Stromal cell of bone marrow (primary cell): ENCODE measurements at places on chromosomes 5 and 9.

GRCh38 chr5:123155446-123155960, 66.5 kb downstream of the PRDM6 start:
- no peak for DNase-seq

GRCh38 chr5:102211165-102211564, 84.9 kb downstream of the SLCO4C1 start:
- DNase-seq = no peak

GRCh38 chr9:23723672-23724071, 102.4 kb downstream of the ELAVL2 start:
- DNase-seq = no peak

DNA sequence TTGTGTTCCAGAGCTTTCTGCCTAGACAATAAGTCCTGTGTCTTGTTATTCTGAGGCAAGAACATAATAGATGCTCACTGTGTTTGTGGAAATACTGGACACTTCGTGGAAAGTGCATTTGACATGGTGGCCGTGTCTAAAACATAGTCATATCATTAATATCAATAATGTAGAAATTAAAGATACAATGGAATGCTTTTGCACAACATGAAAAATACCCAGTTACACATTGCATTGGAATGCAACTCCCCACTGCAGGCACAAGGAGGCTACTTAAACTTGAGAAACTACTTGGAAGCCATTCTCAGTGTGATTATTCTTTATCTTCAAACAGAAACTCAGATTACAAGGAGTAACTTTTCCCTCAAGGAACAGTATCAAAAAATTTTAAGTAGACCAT, 145.3 kb upstream of the ZNF462 start:
- DNase-seq = no peak

DNA sequence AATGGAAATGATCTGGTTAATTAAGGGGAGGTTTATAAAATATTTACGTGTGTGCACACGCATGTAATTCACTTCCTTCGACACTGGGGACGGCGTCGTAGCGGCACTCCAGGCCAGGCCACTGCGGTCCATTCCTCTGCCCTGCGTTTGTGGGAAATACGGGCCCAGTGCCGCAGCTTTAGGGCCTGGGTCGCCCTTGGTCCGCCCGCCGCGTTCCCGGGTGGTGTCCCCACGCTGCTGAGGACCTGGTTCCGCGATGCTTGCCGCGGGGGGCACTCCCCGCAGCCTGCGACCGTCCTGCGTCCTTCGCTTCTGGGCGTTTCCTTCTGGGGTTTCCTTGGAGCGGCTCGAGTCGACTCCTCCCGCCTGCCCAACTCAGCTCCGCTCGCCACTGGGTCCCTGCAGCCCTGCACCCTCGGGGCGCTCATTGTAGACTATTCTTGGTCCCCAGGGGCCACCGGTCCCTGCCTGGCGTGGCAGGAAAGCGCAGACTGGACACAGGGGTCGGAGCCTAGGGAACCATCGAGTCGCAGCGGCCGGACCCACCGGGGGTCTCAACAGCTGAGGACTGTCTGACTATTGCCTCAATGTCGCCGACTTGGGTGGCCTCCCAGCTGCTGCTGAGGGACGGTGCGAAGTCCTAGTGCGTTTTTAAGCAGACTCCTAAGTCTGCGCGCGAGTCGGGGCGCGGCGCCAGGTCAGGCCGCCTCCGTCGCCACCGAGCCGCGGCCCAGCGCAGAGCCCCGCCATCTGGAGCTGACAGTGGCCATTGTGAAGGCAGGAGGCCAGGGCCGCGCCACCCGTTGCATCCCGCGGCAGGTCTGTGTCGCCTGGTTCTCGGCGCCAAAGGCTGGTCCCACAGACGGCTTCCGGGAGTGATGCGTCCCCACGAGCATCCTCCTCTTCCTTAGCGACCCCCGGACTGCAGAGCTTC, 4.4 kb upstream of the IRX1 start:
- no peak for DNase-seq

DNA sequence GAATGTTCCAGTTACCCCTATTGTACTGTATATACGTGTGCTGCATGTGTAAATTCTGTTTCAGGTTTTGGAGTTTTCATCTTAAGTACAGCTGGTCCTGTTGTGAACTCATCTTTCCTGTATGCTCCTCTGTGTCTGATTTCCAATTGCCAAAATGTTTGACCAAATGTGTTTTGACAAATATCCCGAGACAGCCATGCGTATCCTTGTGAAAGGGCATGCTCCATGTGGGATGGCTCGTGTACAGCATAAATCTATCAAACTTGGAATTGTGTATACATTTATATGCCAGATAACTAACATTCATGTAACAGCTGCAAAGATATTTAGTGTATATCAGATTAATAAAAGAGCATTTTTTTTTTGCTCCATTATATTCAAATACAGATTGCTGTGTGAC, 69.5 kb upstream of the IQGAP2 start:
- DNase-seq = no peak

DNA sequence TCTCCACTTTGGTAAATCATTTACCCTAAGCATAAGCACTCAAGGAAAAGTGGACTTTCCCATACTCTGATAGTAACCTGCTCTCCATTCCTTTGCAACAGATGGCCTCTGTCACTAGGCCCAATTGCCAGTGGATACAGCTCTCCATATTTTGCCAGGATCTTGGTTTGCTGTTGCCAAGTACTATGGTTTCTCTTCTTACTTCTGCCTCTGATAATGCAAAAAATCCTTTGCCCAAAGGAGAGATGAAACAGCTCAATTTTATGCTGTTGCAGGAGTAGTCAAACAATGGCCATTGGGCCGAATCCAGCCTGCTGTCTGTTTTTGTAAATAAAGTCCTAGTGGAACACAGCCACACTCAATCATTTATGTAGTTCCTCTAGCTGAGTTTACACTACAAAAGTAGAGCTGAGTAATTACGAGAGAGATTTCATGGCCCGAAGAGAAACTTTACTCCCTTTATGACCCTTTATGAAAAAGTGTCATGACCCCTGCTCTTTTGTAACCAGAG, 92.5 kb downstream of the HTR4 start:
- no peak for DNase-seq

DNA sequence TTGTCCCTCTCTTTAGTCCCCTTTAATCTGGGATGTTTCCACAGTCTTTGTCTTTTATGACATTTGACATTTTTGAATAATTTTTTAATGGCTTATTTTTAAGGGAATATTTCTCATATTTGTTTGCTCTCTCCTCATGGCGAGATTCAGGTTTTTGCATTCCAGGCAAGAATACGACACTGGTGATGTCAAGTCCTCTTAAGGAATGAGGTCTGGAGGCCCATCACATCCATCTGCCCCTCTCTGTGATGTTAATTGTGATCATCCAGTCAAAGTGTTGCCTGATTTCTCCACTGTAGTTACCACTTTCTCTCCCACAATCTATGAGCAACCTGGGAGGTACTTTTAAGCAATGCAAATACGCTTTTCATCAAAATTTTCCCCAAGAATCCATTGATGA, 193.2 kb downstream of the MAST4 start:
- DNase-seq = no peak

GRCh38 chr5:225334-225733, 7.2 kb downstream of the SDHA start:
- no peak for DNase-seq

- DNase-seq = peak; percentile 26
These were observed at the start of gene HSDL2 for GRCh38 chr9:112380102-112380824. TSS of gene HSDL2 (plus strand) at chr9:112380108. CDS start at chr9:112380164, 56 bp downstream.

GRCh38 chr5:152505442-152506042, 100.5 kb upstream of the NMUR2 start:
- DNase-seq = peak; percentile 35

DNA sequence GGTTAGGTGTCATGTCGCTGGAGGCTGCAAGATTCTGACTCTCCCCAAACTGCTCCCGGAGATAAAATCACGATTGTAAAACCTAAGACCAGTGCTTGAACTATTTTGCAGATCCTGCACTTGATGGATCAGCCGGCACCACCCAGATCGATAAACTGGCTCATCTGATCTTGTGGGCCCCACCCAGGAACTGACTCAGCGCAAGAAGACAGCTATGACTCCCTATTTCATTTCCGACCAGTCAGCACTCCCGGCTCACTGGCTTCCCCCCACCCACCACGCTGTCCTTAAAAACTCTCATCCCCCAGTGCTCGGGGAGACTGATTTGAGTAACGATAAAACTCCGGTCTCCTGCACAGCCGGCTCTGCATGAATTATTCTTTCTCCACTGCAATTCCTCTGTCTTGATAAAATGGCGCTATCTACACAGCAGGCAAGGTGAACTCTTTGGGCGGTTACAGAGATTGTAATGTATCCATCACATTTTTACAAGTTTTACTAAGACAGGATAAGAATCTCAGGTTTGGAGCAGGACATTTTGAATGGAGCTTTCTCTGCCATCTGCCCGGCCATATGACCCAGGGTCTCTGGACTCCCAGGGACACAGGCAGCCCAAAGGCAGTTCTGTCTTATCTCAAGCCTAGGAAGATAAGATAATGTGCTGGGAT, 10.6 kb upstream of the PPP1R26 start:
- no peak for DNase-seq

DNA sequence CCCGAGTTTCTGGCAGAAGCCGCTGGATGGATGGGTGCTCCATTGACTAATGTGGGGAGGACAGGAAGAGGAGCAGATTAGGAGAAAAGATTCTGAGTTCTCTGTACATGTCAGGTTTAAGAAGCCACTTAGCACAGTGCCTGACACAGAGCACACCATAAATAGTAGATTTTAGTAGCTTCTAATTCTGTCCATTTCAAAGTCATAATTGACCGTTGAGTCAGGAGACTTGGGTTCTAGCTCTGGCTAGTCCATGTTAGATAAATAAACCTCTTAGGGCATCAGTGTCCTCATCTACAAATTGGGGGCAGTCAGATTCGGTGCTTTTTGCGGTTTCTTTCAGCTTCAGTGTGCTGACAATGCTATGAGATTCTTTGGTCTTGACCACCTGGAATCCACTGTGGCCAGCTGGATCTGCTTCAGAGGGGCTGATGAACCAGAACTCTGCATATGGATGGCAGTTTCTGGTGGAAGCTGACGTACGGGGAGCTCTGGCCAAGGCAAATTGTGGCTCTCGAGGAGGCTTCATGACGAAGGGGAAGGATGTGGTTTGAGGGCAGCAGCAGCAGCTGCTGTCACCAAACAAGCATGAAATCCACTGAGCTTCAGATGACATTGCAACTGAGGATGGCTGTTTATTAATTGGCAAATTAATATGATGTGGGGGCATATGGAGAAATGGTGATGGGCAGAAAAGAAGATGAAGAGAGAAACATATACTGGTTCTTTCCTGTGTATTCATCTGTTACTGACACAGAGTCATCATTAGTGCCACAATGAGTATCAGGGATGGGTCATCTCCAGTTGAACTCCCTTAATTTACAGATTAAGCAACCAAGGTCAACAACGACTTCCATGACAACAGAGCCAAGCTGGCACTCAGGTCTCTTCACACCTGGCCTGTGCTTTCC, 134.4 kb downstream of the AOPEP start:
- DNase-seq = peak; percentile 81

- no peak for DNase-seq
These were observed 27.1 kb upstream of the FAM240B start for GRCh38 chr9:38747067-38747466.

DNA sequence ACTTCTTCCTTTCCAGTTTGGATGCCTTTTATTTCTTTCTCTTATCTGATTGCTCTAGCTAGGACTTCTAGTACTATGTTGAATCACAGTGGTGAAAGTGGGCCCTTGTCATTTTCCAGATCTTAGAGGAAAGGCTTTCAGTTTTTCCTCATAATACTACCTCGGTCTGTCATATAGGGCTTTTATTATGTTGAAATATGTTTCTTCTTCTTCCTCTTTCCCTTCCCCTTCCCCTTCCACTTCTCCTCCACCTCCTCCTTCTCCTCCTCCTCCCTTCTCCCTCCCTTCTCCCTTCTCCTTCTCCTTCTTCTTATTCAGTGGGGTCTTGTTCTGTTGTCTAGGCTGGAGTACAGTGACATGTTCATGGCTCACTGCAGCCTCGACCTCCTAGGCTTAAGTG, 9.2 kb upstream of the TERT start:
- no peak for DNase-seq

- DNase-seq = no peak
These were observed 126.9 kb downstream of the TTC39B start for GRCh38 chr9:15180124-15180523.

GRCh38 chr5:129506086-129506485, 46.0 kb downstream of the ADAMTS19 start:
- DNase-seq = peak; percentile 33

GRCh38 chr5:39570403-39571027, 145.7 kb upstream of the DAB2 start:
- DNase-seq = peak; percentile 31

GRCh38 chr5:160269017-160269416, 39.7 kb downstream of the FABP6 start:
- peak; percentile 17 for DNase-seq

DNA sequence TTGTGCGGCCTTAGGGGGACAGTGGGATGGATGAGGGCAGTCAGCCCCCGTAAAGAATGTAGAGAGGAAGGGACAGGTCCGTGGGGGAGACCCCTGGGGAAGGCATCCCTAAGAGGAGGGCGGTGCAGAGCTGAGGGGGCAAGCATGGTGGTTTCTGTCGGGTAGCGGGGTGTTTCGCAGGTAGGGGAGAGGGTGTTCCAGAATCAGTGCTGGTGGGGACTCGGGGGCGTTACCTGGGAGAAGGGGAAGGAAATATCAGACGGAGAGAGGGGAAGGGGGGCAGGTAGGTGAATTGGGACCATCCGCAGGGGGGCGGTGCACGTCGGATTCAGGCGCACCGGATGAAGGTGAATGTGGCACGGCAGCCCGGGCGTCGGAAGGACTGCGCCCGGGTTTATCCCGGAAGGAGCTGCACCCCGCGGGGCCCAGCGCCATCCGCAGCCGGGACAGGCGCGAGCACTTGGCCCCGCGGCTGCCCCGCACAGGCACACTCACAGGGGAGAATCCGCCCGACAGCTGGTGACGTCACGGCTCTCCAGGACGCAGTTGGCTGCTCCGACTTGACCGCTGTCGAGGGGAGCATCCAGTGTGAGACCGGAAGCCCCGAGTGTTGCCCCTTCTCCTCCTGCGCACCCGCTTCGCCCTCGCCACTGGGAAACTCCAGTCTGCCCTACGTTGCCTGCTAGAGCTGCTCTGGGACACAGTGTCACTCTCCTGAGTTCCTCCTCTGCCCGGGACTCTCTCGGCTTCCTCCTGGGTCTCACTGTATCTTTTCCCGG, 1.3 kb downstream of the CD72 start:
- DNase-seq = peak; percentile 22

DNA sequence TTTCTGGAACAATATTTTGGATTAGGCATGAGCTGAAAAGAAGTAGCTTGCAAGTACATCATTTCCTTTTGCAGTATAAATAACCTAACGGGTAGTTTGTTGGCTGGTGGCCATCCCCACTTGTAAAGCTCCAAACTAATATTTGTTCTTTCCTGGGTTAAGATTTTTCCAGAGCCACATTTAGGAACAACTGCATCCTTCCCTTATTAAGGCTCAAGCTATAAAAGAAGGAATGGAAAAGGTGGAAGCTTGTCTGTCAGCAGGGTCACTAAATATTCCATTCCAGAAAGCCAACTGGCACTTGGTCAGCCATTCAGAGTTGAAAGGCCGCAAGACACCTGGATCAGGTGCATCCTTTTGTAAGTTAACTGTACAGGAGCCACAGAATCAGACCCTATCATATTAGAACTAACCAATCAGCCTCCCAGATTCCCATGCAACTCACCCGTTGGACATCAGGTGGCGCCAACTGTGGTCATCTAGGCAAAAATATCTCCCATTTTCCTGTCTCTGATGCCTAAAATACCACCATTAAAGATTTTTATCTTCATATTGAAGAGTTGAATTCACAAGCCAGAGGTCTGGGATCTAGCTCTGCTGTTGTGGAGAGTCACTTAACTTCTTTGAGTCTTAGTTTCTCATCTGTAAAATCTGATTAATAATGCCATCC, 82.9 kb downstream of the PTCD2 start:
- DNase-seq = no peak
